ENCODE measurements at places on chromosomes 7 and 10.

GRCh38 chr10:113605268-113605978 lies 52.6 kb downstream of the HABP2 start:
- DNase-seq, result no peak

GRCh38 chr10:16777473-16778370 lies 39.5 kb downstream of the RSU1 start:
- DNase-seq, result no peak

DNA sequence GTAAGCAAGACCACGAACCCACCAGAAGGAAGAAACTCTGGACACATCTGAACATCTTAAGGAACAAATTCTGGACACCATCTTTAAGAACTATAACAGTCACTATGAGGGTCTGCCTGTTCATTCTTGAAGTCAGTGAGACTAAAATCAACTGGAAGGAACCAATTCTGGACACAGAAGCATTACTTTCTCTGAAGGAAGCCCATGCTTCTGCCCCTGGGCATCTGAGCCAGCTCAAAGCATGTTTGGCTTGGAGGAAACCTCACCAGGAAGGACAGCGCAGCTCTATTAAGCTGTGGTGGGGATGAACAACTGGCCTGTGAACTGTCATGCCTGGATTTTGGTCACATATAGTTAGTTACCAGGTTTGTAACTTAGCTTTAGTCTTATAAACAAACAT lies 132.4 kb upstream of the GDF10 start:
- DNase-seq, result no peak

- no peak for DNase-seq
Measured at GRCh38 chr7:43479042-43479441, 103.9 kb upstream of the STK17A start.

DNA sequence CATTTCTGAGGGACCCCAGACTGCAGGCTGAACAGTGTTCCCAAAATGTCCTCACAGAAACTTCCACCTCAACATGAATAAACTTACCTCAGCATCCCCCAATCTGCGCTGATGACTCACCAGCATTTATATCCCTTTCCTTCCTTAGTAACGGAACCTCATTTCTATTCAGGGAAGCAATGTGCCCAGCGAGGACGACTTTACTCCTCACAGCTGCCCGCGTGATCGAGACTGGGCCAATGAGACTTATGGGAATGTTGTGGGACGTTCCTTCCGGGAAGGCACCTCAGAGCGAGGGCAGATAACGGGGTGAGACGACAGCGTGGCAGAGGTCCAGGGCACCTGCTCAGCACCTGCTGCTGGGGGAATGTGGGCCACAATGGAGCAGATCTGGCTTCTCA lies 73.1 kb upstream of the CAMK2B start:
- no peak for DNase-seq
